ENCODE measurements at places on chromosomes 2 and 18. TPM values are rescaled to one million over a fixed set of nuclear protein-coding genes. Genes with fewer than 3 reads are reported as not detected.
A peak's percentile ranks its signal among the peaks of the same experiment; 100 is the strongest.

GRCh38 chr2:218060950-218061660 is 7.9 kb upstream of the RUFY4 start:
- no peak for DNase-seq

KCNF1 gene
- 0.66 TPM for total RNA-seq

DNA sequence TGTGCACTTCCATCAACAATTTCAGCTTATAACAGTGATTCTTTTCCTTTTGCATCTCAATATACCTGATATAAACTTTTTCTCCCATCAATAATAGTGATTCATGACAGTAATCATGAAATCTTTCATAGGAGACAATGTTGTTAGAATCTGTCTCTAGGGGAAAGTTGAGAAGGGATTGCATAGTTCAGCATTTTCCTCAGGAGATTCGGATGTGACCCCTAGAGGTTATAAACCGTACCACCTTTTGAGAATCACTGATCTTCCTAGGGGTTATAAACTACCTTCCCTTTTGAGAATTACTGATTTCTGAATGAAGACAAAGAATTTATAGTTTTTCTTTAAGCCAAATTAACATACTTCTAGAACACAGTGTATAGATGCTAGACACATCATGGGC is 53.0 kb upstream of the GALNT3 start:
- no peak for DNase-seq

EHD3 gene
- 9.2 TPM for total RNA-seq

GRCh38 chr18:55585920-55586561 is 2.0 kb downstream of the TCF4 start:
- DNase-seq: no peak

DNA sequence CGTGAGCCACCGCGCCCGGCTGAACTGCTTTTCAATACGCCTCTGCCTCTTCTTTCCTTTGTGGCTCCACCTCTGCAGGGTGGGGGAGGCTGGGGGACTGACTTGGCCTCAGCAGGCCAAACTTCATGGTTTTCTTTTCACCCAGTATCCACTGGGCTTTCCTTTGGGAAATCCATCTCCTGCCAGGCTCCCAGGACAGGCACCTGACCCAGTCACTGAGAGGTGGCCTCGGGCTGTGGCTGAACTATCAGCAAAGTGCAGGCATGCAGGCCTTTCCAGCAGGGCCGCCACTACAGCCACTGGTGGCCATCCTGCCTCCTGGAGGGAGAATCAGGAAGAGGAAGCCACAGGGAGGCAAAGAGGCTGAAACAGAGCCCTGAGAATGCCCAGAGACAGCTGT is 33.4 kb upstream of the SEMA4C start:
- no peak for DNase-seq

CPO gene
- 0.96 TPM for total RNA-seq

DNA sequence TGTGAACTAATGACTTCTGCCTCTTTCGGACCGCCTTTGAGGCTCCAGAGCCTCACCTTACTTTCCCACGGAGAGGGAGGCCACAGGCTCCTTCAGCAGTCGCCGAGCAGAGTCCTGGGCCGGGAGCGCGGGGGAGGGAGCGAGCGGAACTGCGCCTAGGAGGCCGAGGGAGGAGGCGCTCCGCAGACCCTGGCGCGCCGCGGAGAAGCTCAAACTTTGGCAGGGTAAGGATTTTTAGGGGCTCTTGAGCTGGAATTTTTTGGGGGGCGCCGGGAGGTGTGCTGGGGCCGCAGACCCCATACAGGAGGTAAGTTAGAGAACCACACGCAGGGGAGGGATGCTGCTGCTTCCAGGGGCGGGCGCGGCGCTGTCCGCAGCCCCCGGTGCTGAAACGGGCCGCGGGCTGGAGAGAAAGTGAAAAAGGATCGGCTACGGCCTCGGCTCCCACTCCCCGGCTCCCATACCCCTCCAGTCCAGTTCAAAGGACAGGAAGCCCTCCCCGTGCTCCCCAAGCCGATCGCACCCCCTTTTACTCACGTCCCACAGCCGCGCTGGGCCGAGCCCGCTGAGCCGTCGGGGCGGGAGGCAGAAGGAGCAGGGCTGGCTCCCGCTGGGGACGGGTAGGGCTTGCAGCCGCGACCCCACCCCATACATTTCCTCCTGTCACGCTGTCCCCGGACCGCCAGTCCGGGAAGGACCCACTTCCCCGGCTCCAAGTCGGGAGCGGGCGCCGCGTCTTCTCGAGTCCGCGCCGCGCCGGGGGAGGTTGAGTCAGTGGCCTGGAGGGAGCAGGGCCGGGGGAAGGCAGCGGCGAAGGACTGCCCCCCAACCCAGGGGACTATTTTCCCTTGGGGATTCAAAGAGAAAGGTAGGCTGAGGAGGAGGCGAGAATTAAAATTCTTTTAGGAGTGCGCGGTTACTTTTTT is at the start of gene CNGA3:
Gene CNGA3 (plus strand): TSS at position 146 of the 926 bp plus-strand sequence. CDS start 23,520 bp downstream, outside the sequence.
- DNase-seq: no peak

GRCh38 chr2:241271706-241272302 is 43.7 kb downstream of the HDLBP start:
- DNase-seq: peak; percentile 83

Measured in breast epithelium (tissue), 4 donors.